Stimulated activated CD4-positive, alpha-beta T cell treated with anti-CD3 and anti-CD28 coated beads, TNF-alpha, amount 100 ng/mL, for 48 hours (primary cell): ENCODE measurements at places on chromosomes 1 and 21.

DNA sequence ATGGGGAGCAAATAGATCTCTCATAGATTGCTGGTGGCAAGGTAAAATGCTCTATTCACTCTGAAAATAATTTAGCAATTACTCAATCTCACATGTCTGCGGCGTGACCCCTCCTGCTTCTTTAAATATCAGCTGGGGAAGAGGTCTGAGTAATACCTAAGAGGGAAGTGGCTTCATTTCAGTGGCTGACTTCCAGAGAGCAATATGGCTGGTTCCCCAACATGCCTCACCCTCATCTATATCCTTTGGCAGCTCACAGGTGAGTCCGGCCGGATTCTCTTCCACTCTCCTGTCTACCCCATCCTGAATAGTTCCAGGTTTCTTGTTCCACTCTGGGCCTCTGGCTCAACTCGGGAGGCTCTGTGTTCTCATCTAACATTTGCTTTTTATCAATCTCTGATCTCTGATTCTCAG lies at the start of gene SLAMF7:
TSS of gene SLAMF7 (plus strand) at position 150 of the 414 bp plus-strand sequence. CDS start at position 205, 55 bp downstream.
- no peak for DNase-seq

- peak; percentile 86 for DNase-seq
These were observed at the start of gene SH2D2A for GRCh38 chr1:156816561-156817328. TSS of gene SH2D2A (minus strand) at chr1:156816848. CDS start at chr1:156816708, 140 bp downstream.

DNA sequence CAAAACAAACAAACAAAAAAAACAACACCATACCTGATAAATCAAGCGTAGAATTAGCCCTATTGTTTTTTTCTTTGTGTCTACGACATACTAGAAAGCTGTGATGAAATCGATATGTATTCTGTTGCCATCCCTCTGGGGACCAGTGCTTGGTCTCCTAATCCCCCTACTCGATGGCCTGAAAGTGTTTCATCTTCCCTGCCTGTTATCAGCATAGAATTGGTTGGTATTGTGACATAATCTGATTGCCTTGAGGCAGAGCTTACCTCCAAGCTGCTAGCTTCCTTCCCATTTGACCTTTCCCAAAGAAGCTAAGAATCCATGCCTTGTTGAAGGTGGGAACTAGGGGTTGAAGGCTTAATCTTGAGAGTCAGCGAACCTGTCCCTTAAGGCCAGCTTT lies 40.7 kb upstream of the PIGV start:
- DNase-seq, result no peak

GRCh38 chr1:230415405-230416132 lies 10.6 kb downstream of the PGBD5 start:
- DNase-seq, result no peak

- no peak for DNase-seq
These were observed 585 bp upstream of the AHCTF1 start for GRCh38 chr1:246932366-246932700.

- DNase-seq, result no peak
These were observed 69.2 kb upstream of the ERG start for GRCh38 chr21:38567335-38567969.

GRCh38 chr21:29218749-29219148 lies 80.0 kb upstream of the BACH1 start:
- no peak for DNase-seq

DNA sequence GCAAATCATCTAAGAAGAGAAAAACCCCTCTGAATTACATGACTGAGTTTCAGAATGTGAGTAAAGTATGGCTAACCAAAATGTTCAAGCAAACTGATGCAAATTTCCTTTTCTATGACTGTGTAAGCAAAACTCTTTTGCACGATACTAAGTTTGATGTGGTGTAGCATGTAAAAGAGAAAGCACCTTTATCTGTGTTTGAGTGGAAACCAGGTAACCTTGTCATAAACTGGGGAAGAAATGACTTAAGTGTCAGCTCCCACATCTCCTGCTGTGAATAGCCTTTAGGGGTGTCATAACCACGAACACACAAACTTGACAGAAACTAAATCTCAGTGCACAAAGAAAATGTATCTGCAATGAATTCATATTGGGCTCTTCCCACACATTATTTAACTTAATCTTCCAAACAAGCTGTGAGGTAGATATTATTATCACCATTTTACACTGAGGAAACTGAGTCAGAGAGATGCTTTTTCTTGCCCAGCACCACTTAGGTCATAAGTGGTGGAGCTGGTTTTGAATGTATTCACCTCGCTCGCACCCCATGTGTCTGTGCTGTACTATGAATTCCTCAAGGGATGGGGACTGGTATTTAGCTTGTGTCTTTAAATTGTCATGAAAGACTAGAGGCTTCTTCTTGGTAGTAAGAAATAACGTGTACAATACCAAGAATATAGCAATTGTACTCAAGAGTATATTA lies 32.9 kb upstream of the IL12RB2 start:
- DNase-seq, result no peak

DNA sequence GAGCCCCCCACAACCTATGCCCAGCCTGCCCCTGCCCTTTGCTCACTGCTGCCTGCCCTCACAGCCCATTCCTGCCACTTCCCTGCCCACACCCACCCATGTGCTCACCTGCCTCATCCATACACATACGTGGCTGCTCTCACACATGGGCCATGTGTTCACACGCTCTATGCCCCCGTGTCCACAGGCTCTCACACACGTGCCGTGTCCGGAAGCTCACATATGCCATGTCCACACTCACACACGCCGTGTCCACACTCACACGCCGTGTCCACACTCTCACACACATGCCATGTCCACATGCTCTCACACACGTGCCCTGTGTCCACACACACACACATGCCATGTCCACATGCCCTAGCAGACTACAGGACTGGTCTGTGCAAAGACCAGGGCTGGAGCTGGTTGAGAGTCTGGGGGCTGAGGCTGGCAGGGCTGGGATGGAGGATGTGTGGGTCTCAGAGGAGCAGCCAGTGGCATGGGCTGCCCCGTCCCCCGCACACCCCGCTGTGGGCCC lies 583 bp upstream of the RNF223 start:
- DNase-seq, result no peak

DNA sequence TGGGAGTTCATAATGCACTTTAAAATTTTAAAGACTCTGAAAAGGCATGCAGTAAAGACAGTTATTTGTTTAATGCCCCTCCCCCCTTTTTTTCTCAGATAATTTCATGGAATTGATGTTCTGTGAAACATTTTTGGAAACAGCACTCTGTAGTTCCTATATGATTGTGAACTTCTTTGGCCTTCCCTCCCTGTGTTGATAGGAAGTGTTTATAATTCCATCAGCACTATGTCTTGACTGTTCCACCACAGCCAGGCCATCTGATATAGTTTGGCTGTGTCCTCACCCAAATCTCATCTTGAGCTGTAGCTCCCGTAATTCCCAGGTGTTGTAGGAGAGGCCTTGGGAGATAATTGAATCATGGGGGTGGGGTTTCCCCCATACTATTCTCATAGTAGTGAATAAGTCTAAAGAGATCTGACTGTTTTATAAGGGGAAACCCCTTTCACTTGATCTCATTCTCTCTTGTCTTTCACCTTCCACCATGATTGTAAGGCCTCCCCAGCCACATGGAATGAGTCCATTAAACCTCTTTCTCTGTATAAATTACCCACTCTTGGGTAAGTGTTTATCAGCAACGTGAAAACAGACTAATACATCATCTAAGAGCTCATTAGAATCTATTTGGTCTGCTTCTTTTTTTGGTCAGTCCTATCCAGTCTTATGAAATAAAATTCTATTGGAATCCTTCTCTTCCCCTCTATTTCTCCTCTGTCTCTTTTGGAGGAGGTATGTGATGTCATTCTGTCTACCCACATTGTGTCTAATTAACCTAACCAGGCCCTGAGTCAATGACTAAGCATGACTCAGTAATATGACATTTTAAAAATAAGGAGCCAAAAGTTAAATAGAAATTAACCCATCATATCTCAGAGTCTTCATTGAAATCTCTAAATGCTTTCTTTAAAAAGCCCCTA lies 8.9 kb downstream of the CCDC185 start:
- no peak for DNase-seq

DNA sequence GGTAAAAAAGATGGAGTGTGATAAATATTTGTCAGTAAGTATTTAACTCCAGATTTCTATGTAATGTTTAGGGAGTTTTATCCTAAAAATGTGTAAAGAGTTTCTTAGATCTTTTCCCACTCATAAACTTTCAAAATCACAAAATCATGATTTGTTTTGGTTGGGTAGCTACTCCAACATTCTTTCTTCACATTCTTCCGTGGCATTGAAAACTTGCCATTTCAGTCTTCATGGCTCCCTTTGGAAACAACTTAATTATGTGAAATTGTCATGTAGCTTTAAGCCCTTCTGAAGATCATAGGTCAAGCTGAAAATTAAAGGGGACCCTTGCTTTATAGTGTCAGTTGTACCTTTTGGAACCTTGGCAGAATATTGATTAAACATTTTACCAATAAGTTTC lies 73.2 kb downstream of the ADGRL2 start:
- no peak for DNase-seq

DNA sequence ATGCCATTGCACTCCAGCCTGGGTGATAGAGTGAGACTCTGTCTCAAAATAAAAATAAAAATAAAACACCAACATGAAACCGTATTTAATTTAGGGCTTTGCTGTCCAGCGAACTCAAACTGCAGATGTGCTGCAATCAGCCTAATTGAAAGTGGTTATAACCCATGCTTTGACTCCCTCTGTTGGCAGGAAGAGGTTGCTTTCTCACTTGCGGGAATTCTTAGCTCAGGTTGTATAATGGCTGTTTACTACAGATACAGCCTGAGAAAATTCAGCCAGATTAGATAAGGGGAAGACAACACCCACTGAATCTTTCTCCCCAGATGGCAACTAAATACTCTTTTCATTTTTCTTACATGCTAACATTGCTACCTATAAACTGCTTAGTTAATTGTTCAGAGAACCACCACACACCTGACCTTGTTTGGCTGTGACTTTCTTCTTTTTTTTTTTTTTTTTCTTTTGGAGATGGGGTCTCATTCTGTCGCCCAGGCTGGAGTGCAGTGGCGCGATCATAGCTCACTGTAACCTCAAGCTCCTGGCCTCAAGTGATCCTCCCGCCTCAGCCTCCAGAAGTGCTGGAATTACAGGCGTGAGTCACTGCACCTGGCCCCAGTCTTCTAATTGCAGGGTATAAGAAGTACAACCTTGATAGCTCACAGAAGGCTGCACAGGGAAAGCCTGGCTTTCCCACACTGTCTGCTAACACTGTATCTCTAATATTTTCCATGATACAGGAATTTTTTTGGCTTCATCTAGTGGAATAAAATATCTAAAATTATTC lies 34.6 kb downstream of the DNTTIP2 start:
- no peak for DNase-seq

DNA sequence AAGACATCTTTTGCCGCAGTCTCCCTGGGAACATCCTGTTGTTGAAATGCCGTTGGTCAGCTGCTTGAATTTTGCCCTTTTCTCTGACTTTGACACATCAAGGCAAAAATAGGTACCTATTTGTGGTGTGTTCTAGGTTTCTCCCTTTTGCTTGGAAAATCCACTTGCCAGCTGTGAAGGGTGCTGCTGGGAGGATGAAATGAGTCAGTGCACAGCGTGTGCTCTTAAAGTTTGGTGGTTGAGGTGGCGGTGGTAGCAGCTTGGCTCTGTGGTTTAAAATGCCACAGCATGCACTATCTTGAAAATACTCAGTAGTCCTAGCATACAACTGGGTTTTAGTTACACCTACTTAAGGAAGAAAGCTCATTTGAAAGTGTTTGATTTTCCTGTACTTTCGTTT lies 183.8 kb downstream of the DHRS3 start:
- DNase-seq, result no peak

GRCh38 chr1:53307037-53307436 lies 20.8 kb downstream of the LRP8 start:
- no peak for DNase-seq

DNA sequence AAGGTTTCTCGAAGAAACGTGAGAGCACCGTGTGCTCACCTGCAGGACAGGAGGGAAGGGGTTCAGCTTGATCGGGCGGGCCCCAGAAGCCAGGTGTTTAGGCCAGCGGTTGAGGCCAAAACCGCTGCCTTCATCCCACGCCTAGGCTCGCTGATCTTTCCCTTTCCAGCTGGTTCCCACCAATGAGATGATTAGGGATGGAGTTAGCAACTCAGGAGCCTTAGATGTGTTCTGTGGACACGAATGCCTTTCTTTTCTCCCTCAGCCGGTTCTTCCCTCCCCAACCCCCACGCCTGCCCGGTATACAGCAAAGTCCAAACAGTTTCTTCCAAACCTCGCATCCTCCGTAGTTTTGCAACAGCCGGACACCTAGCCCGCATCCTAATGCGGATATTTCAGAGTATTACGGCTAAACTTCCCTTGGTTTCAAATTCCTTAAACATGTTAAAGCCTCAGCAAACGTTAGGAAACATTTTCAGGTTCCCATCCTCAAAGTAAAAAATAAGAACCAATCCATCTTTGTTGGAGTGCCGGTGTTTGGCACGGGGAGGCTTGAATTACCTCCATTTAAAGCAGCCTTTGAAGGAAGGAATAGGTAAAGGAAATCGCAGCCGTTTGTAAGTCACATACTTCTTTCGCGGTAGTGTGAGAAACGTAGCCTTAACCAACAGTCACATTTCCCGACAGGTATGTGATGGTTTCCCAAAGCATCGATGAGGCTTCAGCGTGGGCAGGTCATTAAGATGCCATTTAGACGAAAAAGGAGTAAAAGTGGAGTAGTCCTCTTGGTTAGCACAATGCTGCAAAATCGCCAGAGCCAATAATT lies 1.1 kb downstream of the LRRC8C start:
- DNase-seq, result no peak

GRCh38 chr1:239123260-239123659 lies 263.1 kb upstream of the CHRM3 start:
- no peak for DNase-seq

- DNase-seq, result peak; percentile 57
These were observed at the start of gene LRRC71 for GRCh38 chr1:156920233-156921052. TSS of gene LRRC71 (plus strand) at chr1:156920632. CDS start at chr1:156920804, 172 bp downstream.

DNA sequence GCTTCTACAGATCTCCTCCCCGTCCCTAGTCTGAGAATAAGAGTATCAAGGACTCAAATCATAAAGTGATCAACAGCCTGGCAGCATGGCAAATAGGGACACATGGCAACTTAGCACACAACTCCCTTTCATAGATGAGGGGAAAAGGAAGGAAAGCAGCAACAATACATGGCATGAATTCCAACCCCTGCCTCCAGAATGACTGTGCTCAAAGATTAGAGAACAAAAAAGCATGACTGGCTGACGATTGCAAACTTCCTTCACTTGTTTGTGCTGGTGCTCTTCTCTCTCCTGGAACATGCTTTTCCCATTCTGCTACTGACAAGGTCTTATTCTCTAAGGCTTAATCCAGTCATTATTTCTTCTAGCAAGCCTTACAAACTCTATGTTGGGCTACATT lies 11.5 kb downstream of the KTI12 start:
- DNase-seq, result no peak
